ENCODE measurements at places on chromosomes 7 and 10.

DNA sequence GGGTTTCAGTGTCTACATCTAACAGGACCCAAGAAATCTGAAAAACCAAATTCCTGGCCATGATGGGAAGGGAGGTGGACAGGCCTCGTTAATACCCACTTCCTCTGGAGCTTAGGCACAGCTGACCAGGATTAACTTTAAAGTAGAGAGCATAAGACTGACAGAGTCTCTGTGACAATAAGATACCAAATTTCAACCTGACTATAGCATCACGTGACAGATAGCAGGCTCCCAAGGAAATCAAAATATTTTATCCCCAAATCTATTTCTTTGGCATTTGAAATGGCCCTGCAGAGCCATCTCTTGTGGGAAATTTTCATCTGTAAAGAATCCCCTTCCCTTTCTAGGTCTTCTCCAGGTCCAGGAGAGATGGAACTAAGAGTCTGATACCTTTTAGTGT is 258.3 kb downstream of the TCERG1L start:
- no peak overlapping the region for H3K27ac ChIP-seq
- H3K27me3 ChIP-seq = no peaks in the 10 kb centered on the region
- DNase-seq = no peak
- no peak overlapping the region for H3K4me3 ChIP-seq
- no peaks in the 10 kb centered on the region for H3K36me3 ChIP-seq
- no peaks in the 10 kb centered on the region for H3K4me1 ChIP-seq

GRCh38 chr10:33817605-33818004 is 483.1 kb upstream of the NRP1 start:
- H3K4me3 ChIP-seq = no peak overlapping the region
- H3K27me3 ChIP-seq = peaks cover 9% of the 10 kb centered on the region
- H3K4me1 ChIP-seq = no peaks in the 10 kb centered on the region
- H3K36me3 ChIP-seq = no peaks in the 10 kb centered on the region
- no peak for DNase-seq

- DNase-seq = no peak
Observed at GRCh38 chr10:132679217-132679595, 106.7 kb downstream of the NKX6-2 start.

GRCh38 chr10:87695074-87695473 is 35.4 kb downstream of the PAPSS2 start:
- no peaks in the 10 kb centered on the region for H3K4me1 ChIP-seq
- no peak overlapping the region for H3K4me3 ChIP-seq
- no peak for DNase-seq
- H3K27me3 ChIP-seq = peaks cover 8% of the 10 kb centered on the region

DNA sequence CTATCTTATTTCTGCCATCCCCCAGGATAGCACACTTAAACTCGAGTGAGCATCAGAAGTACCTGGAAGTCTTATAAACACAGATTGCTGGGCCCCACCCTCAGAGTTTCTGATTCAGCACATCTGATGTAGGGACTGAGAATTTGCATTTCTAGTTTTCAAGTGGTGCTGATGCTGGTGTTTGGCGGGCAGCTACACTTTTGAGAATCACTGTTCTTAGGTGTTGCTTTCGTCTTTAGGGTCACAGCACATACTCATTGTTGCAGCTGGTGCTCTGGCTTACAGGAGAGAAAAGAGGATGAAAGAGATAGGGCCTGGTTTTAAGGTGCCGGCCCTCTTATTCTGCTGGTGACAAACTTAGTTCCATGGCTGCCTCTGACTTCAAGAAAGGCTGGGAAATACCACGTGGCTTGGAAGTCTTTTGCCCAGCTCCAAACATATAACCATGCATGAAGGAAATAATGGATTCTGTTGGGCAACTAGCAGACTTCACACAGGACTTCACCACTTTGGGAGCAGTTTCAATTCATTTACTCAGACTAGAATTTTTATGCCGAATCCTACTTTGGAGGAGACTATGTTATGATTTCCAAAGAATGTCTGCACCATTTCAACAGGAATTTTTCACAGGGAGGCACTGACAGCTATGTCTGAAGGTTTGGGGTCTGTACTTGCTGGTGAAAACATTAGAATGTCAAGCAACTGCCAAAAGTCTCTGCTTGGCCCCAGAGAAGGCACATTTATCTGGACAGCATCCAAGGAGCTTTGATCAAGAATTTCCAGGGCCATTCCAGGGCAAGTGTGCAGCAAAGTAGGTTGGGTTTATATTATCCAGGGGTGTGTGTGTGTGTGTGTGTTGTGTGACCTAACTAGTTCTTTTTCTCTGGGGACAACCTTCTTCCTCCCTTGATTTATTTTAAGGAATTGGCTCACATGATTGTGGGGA is 6.9 kb upstream of the MINDY4 start:
- H3K27ac ChIP-seq = no peak overlapping the region
- DNase-seq = no peak
- peaks cover 15% of the 10 kb centered on the region for H3K27me3 ChIP-seq
- no peaks in the 10 kb centered on the region for H3K36me3 ChIP-seq

GRCh38 chr10:14585287-14586193 is 189.2 kb downstream of the FAM107B start:
- peak overlapping the region; percentile 98 for H3K27ac ChIP-seq
- peak overlapping the region; percentile 80 for H3K4me3 ChIP-seq
- H3K4me1 ChIP-seq = peaks cover 88% of the 10 kb centered on the region

- H3K27ac ChIP-seq = no peak overlapping the region
- H3K4me1 ChIP-seq = no peaks in the 10 kb centered on the region
- no peak overlapping the region for H3K4me3 ChIP-seq
Observed at GRCh38 chr10:3689871-3690510, 95.0 kb downstream of the KLF6 start.

- peaks cover 30% of the 10 kb centered on the region for H3K27me3 ChIP-seq
- H3K4me1 ChIP-seq = no peaks in the 10 kb centered on the region
- H3K27ac ChIP-seq = no peak overlapping the region
- no peak overlapping the region for H3K4me3 ChIP-seq
Observed at GRCh38 chr7:108146070-108146842, 16.1 kb upstream of the LAMB4 start.

- no peak overlapping the region for H3K4me3 ChIP-seq
- no peak overlapping the region for H3K27ac ChIP-seq
- no peaks in the 10 kb centered on the region for H3K4me1 ChIP-seq
- no peak for DNase-seq
- H3K36me3 ChIP-seq = peaks cover 3% of the 10 kb centered on the region
Observed at GRCh38 chr7:77467408-77467807, 51.3 kb upstream of the GSAP start.

GRCh38 chr10:114356751-114357514 is 47.4 kb downstream of the AFAP1L2 start:
- no peak for DNase-seq
- peaks cover 70% of the 10 kb centered on the region for H3K27me3 ChIP-seq
- H3K27ac ChIP-seq = no peak overlapping the region
- no peaks in the 10 kb centered on the region for H3K4me1 ChIP-seq
- H3K36me3 ChIP-seq = no peaks in the 10 kb centered on the region

GRCh38 chr7:108143658-108144420 is 13.7 kb upstream of the LAMB4 start:
- H3K36me3 ChIP-seq = no peaks in the 10 kb centered on the region
- no peak for DNase-seq
- no peak overlapping the region for H3K27ac ChIP-seq
- H3K4me3 ChIP-seq = no peak overlapping the region
- no peaks in the 10 kb centered on the region for H3K4me1 ChIP-seq
- peaks cover 25% of the 10 kb centered on the region for H3K27me3 ChIP-seq
